ENCODE measurements at places on chromosomes 13 and 19.

DNA sequence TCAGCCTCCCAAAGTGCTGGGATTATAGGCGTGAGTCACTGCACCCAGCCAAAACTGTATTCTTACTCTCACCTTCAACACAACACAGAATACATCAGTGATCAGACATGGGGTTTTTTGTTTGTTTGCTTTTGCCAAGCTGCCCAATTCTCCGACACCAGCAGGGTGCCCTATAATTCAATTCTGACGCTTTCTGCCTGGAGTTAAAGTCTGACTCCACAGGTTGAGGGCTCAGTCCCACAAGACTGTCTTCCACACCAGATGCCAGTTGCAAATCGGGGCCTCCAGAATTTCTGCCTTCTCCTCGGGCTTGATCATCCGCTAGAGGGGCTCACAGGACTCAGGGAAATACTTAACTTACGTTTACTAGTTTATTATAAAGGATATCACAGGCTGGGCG is 22.1 kb downstream of the FBN3 start:
- no peak for DNase-seq

GRCh38 chr19:51739466-51740213 is 12.0 kb downstream of the FPR1 start:
- DNase-seq: no peak

DNA sequence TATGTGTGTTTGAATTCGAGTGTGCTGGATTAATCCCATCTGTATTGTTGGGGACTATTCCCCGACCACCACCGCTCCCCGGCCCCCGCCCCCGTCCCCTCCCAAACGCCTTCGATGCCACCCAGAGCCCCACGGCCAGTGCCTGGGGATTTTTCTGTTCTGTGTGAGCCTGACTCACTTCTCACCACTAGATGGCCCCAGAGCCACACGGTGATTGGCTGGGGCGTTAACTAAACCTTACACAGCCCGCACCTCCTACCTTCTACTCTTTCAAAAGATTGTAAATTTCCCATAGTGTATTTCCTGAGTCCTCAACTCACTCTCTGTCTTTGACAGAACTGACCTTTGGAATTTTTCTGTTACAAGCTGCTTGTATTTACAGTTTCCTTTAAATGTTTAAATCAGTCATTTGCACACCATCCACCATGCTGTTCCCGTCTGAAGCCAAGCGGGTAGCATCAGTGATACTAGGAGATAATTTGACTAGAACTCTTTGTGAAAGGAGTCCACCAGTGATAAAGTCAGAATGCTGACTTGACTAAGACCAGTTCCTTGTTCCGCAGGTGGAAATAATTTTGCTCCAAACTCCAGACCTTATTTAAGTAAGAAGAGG is 61.4 kb downstream of the RFX2 start:
- peak; percentile 75 for DNase-seq

DNA sequence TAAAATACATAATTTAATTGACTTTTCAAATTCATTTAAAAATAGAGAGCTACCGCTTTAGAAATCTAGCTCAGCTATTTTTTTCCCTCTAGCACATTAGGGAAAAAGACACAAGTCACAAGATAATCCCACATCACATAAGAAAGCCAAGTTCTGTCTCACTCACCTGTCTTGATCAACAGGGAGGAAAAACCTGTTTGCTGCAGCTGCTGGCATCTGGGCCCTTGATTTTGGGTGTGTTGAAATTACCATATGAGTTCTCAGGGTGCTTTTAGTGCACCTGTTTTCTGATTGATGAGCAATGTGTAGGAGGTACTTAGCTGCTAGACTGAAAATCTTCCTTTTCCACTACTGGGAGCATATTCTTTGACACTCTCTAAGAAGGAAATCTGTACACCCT is 53.8 kb downstream of the ZDHHC20 start:
- no peak for DNase-seq

DNA sequence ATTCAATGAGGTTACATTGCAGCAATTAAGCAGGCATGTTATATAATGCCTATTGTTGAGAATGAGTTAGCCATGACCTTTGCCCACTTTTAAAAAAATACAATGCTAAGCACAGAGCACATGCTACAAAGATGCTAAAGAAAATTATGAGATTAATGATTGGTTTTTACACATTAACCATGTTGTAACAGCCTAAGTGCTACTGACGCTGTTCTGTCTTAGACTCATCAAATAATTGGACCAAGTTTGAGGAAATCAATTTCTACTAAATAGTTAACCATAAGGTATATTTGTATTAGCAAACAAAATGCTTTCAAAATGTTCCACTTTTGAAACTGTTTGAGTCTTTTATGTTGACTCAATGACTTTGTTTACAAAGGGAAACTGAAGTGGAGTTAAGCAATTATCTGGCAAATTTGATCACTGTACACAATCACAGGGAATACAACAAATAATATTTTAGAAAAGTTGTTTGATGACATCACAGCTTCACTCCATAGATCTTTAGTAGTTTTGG is 14.3 kb downstream of the MIR17HG start:
- no peak for DNase-seq

DNA sequence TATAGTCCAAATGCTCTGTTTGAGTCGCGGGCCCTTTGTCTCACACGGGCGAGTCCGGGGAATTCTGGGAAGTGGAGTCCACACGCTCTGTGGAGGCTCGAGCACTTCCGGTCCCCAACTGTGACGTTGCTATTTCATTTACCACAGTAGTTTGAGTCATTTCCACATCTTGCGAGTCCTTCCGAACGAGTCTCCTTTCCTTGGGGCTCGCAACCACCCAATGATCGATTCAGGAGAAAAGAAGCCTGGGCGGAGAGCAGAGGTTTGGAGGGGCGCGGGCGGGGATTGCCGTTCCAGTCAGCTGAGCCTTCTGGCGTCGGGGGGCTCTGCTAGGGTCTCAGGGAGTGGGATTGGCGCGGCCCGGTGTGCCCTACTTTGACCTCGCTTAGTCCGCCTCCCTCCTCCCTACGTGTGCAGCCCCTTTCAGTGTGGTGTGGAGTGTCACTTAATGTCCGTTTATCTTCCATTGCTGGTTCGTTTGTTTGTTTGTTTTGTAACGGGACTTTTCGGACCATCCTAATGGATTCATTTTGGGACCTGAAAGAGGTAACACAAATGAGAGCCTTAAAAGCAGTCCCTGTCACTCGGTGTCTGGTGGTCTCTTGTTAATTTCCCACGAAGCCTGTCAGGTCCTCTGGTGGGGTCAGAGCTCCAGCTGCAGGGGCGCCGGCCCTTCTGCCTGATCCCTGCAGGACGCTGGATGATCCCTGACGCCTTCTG is at the start of gene ZNF222:
Gene ZNF222 (plus strand): TSS at position 163 of the 720 bp plus-strand sequence. CDS start 58 bp downstream, at position 221.
- DNase-seq: peak; percentile 88

- DNase-seq: no peak
These were observed 1541.8 kb downstream of the EFNB2 start for GRCh38 chr13:104993708-104994107.

DNA sequence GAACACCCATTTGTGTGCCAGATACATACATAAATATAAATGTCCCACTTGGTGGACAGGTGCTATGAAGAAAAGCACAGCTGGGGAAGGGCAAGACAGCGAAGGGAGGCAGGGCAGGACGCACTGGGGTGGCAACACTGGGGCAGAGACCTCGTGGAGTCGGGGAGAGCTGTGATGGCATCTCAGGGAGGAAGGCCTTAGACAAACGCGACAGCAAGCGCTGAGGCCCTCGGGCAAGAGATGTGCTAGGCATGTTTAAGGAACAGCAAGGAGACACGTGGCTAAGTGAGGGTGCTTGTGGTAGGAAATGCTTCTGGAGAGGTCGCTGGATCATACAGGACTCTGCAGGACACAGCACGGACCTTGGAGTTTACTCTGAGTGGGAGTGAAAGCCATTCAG is 23.3 kb upstream of the CCNP start:
- DNase-seq: no peak

- DNase-seq: no peak
These were observed at the start of gene SYDE1 for GRCh38 chr19:15107061-15108010. Gene SYDE1, plus strand, starts transcription at chr19:15107401. Its CDS starts 33 bp downstream, at chr19:15107434.
